ENCODE measurements at places on chromosomes 7 and 10. TPM values are rescaled to one million over a fixed set of nuclear protein-coding genes. Genes with fewer than 3 reads are reported as not detected.

The ZNF680 gene
- 20.5 TPM for total RNA-seq

The WIPF3 gene
- 0.22 TPM for total RNA-seq

The CYP3A4 gene
- total RNA-seq = not detected

The DNMBP gene
- total RNA-seq = 21.4 TPM

The MYO1G gene
- 0.82 TPM for total RNA-seq

All from subcutaneous adipose tissue (tissue), 4 donors.